Stimulated activated CD8-positive, alpha-beta memory T cell treated with anti-CD3 and anti-CD28 coated beads, Interleukin-4, amount 100 ng/mL, for 48 hours (primary cell): ENCODE measurements at places on chromosomes 1 and 21.

- DNase-seq, result no peak
Observed at GRCh38 chr1:103365860-103366569, 159.5 kb upstream of the RNPC3 start.

DNA sequence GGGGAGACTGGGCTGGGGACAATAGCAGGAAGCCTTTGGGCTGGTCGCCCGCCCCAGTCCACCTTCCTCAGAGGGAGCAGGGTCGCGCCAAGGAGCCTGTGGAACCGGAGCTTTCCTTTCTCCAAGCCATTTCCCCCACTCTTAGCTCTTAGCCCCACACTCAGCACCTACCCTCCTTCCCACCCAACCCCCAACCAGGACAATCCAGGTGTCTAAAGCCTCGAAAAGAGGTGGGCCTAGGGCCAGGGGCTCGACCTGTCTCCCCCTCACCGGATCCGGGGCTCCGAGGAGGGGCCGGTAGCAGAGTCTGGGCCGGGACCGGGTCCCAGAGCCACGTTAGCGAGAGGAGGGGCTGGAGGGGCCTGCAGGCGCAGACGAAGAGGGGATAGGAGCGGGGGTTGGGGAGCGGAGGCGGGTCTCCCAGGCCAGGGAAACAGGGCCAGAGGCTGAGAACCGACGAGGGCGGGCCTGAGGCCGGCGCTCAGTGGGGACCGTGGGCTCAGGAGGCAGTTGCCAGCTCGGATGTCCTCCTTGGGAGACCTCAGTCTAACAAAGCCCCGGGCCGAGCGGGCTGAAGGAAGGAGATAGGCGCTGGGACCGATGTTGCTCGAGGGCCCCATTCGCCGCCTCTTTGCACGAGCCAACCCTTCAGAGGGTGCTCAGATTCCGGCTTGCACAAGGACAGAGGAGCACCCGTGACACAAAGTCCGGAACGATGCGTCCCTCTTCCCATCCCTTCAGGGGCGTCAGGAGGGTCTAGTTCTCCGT lies 943 bp downstream of the SEMA6C start:
- peak; percentile 46 for DNase-seq

DNA sequence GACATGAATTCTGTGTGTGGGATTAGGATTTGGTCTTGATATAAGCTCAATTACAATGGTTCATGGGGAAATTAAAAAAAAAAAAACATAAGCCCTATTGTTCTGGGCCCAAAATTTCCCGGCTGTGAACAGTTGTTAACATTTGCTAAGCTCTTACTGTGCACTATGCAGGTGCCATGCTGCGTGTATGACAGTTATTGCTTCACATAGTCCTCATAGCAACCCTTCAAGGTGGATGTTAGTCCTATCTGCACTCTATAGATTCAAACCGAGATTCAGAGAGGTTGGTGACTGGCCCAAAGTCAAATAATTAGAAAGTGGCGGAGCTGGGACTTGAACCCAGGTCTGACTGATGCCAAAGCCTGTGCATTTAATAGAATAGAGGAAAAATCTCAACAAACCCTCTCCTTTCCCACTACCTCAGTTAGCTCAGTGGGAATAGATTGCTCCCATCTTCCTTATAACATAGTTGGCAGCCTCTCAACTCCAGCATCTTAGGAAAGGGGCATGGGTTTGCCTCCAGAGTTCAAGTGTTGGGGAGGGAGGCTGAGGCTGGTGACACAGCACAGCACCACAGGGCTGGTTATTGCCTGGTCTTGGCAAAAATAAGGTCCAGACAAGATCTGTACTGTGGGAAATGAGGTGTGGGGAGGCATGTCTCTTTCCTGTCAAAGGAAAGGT lies 55.0 kb upstream of the GCLM start:
- DNase-seq, result no peak

GRCh38 chr1:15848143-15848928 lies 829 bp downstream of the SPEN start:
- DNase-seq, result peak; percentile 60

- no peak for DNase-seq
Observed at GRCh38 chr1:187517546-187517945, 688.8 kb downstream of the PLA2G4A start.

GRCh38 chr1:46526013-46526690 lies 25.3 kb downstream of the KNCN start:
- no peak for DNase-seq

DNA sequence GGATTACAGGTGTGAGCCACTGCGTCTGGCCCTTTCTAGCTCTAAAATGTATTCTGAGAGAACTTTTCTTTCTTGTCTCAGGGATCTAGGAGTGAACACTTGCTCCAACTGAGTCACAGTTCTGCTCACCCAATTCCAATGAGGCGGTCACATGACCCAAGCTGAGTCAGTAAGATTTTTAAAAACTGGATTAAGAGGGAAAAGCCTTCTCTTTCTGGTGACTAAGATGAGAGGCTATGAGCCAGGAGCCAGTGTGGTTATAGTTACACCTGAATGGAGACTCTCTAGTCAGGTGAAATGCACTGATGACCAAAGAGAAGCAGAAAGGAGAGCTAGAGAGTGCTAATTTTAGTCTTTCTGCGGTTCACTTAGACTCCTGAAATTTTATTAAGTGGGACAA lies 9.5 kb upstream of the DEPDC1 start:
- DNase-seq, result no peak

DNA sequence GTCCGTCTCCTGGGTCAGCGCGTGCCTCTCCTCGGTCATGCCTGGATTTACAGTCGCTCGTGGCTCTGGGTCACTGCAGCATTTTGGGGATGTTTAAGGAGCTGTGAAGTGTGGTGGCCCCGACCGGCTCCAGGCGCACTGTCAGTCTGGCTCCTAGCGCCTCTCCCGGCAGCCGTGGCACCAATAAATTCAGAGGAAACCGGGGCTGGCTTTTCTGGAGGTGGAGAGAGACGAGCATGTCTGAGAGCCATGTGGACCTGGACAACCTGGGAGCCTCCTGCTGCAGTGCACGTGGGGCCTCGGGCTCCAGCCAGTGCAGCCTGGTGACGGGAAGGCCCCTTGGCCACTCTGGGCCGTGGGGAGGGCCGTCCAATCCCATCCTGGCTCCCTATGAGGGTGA lies 17.1 kb downstream of the PLCH2 start:
- DNase-seq, result no peak

- no peak for DNase-seq
Observed at GRCh38 chr1:2198571-2198970, 4.0 kb upstream of the FAAP20 start.

- peak; percentile 37 for DNase-seq
Observed at GRCh38 chr1:108533351-108534083, 26.4 kb upstream of the EEIG2 start.

DNA sequence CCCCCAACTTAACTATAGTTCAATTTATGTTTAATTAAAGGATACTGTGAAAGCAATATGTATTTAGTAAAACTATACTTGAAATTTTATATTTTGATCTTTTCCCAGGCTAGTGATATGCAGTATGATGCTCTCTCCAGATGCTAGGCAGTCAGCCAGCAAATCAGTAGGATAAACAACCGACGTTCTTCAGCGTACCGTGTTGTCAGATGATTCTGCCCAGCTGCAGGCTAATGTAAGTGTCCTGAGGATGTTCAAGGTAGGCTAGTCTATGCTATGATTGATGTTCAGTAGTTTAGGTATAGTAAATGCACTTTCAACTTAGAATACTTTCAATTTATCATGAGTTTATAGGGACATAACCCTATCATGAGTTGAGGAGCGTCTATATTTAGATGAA lies 762.6 kb downstream of the MRPL39 start:
- no peak for DNase-seq

DNA sequence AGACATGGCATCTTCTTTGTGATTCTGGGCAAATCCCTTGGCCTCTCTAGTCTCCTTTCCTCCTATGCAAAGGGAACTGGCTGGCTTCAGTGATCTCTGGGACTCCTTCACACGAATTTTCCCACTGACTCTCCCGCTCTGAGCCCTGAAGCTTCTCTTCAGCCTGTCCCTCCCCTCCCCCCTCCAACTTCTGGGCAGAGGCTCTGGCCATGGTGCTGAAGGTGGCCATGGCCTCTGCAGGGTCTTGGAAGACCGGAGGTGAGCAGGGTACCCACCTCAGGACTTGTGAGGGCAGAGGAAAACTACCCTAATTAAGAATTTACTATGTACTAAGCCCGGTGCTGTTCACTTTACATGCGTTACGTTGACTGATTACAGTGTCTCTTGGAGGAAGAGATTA lies 29.4 kb upstream of the POU3F1 start:
- DNase-seq, result no peak

DNA sequence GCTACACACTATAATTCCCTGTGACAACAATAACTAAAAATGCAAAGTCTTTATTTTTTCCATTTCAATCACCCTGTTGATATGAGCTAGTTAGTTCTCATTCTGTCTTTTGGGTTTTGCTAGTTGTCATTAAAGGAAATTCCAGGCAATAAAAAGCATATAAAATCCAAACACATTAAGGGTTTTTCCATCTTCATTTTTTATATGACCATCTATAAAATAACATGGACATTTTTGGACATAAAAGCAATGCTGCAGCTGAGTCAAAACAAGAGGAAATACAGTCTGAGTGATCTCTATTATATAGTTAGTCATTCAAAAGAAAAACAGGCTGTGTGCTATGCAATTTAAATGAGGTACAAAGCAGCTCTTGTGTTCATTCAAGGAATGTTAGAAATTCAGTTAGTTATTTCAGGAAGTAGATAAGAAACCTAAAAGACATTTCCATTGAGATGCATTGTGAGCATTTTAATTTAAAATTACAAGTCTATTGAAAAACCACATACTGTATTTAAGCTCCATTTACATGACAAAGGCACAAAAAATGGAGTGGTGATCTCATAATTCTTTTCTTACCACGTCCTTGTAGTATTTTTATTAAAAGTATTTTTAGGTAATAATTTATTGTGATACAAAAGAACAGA lies 67.3 kb upstream of the BCL10 start:
- DNase-seq, result no peak

DNA sequence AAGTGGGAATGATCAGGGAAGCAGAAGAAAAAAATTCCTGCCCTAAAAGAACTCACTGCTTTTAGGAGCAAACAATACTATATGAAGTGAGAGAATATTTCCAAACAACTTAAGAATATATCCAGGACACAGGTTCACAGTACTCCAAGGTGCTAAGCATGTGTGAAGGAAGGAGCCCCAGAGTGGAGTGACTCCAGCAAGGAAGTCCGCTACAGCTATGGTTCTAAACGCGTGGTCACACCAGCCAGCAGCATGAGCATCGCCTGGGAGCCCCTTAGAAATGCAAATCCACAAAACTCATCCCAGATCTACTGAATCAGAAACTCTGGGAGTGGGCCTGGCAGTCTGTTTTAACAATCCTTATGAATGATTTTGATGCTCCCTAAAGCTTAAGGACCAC lies 36.1 kb downstream of the GADD45A start:
- no peak for DNase-seq

- DNase-seq, result no peak
Observed at GRCh38 chr1:2232916-2233438, 4.9 kb downstream of the SKI start.

DNA sequence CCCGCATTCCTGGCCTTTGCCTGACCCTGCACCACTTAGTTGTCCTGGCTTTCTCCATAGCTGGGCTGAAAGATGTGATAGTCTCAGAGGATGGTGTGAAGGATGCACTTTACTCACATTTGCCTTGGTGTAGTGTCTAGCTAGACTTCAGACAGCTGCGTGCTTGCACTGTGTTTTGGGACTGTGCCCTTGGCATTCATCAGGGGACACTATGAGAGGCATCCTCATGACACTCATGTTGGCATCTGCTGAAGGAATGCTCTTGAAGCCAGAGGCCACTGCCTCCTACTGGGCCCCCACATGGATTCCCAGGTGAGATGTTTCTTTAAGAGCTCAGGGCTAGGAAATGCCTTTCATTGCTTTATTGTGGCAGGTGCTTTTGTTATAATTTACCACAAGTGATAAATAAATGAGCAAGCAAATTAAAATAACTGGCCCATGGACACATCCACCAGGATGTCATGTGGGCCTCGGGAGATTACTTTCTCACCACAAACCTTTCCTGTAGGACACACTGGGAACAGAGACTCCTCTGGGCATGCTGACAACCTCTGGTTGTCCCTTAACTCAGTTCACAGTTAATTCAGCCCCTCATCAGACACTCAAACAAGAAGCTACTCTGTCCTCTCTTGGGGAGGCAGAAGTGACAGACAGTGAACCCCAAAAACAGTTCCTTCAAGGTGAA lies 99.4 kb upstream of the SPATA6 start:
- no peak for DNase-seq

- DNase-seq, result no peak
Observed at GRCh38 chr1:79469139-79469538, 462.6 kb upstream of the ADGRL4 start.

DNA sequence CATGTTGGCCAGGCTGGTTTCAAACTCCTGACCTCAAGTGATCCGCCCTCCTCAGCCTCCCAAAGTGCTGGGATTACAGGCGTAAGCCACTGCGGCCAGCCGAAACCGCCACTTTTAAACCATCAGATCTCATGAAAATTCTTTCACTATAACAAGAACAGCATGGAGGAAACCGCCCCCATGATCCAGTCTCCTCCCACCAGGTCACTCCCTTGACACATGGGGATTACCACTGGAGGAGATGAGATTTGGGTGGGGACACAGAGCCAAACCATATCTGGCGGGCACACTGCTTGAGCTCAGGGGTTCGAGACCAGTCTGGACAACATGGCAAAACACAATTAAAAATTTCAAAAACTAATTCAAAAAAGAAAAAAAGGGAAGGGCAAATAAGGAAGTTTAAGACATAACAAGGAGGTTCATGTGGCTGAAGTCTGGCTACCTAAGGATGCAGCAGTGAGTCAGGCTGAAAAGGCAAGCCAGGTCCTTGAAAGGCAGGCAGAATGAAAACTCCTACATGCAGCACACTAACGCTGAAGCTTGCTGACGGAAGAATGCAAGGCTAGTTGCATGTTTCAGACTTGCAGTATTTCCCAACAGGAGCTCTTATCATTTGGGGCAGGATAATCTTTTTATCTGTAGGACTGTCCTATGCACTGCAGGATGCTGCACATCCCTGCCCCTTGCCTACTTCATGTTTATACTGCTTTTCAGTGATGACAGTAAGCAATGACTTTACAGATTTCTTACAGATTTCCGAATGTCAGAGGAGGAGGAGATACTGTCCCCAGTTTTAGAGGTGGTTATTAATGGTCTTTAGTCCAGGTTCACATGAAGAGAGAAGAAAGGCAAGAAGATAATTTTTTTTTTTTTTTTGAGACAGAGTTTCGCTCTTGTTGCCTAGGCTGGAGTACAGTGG lies 49.3 kb downstream of the FBXO42 start:
- DNase-seq, result no peak

DNA sequence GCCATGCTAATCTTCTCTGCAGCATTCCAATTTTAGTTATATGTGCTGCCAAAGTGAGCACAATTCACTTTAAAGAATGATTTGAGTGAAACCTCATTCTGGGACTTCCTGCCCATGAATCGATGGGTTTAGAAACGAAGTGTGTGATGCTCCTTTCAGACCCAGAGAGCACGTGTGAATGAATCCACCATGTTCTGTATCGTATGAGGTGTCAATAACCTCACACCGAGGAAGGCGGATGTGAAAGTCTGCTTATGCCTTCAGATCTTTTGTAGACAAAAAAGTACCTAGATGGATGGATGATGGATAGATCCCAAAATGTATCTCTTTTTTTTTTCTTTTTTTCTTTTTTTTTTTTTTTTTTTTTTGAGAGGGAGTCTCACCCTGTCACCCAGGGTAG lies 13.8 kb downstream of the UBASH3A start:
- DNase-seq, result peak; percentile 39
